Activated B cell treated with CpG ODN at 0.5 μM for 24 hours (primary cell): ENCODE measurements at places on chromosomes 2 and 18. TPM values are rescaled to one million over a fixed set of nuclear protein-coding genes. Genes with fewer than 3 reads are reported as not detected.

DNA sequence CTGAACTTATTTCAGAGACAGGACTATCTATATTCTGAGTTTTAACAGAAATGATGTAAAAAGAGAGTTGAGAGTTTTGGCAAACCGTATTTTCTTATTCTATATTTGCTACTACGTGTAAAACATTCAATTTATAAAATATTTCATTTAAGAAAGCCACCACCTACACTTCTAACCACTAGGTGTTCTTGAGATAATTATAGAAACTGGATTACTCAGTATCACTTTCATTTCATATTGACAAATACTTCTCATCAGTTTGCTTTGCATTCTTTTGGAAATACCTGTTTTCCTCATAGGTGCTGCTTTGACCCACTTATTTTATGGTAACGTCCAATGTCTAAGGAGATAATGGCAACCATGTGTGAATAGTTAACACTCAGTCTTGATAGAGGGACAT is 103.3 kb upstream of the LYPD1 start:
- DNase-seq, result no peak

GRCh38 chr2:219462349-219462748 is 27.7 kb downstream of the SPEG start:
- DNase-seq, result no peak

DNA sequence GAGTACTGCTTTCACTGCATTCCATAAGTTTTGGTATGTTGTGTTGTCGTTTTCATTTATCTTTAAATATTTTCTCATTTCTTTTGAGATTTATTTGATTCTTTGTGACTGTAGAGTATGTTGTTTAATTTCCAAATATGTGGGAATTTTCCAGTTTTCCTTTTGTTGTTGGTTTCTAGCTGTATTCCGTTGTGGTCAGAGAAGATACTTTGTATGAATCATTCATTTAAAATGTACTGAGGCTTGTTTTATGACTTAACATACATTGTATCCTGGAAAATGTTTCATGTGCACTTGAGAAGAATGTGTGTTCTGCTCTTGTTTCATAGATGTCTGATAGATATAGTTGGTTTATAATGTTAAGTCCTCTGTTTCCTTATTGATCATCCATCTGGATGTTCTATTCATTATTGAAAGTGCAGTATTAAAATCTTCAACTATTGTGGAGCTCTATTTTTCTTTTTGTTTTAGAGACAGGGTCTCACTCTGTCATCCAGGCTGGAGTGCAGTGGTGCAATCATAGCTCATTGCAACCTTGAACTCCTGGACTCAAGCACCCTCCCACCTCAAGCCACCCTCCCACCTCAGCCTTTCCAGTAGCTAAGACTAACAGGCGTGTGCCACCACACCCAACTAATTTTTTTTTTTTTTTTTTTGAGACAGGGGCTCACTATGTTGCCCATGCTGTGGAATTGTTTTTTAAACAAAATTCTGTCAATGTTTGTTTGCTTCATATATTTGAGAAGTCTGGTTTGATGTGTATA is 96.8 kb downstream of the TAF4B start:
- no peak for DNase-seq

GRCh38 chr2:218003281-218003944 is 618 bp upstream of the TNS1 start:
- no peak for DNase-seq

DNA sequence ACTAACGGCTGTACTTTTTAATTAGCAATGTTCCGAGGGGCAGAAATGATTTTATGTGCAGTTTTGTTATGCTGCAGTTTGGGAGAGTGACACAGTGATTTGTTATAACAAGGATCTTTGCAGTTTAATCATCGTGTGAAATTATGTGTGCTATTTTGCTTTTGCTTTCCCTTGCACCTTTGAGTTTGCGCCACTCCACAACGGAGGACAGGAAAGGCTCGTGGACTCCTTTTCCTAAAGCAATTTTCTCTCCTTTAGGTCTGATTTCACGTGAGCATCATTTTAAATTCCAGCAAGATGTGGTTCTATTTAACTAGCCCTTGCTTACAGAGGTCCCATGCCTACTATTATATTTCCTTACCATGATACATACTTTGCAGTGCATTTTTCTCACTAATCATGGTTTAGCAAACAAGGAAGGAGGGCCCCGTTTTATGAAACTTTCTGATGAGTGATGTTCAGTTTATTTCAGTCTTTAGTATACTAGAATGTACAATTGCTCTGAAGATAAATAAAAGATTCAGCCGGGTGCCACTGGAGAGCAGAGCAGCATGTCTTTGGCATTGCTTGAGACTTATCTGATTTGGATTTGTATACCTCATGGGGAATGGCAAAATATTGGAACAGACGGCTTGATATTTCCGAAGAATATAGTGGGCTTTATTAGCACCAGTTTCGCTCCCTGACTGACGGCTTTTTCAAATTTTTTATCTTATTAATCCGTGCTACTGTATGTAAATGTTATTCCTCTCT is 528.2 kb upstream of the FANCL start:
- DNase-seq, result no peak

GRCh38 chr18:45671321-45671720 is 52.7 kb upstream of the SLC14A1 start:
- DNase-seq, result no peak

DNA sequence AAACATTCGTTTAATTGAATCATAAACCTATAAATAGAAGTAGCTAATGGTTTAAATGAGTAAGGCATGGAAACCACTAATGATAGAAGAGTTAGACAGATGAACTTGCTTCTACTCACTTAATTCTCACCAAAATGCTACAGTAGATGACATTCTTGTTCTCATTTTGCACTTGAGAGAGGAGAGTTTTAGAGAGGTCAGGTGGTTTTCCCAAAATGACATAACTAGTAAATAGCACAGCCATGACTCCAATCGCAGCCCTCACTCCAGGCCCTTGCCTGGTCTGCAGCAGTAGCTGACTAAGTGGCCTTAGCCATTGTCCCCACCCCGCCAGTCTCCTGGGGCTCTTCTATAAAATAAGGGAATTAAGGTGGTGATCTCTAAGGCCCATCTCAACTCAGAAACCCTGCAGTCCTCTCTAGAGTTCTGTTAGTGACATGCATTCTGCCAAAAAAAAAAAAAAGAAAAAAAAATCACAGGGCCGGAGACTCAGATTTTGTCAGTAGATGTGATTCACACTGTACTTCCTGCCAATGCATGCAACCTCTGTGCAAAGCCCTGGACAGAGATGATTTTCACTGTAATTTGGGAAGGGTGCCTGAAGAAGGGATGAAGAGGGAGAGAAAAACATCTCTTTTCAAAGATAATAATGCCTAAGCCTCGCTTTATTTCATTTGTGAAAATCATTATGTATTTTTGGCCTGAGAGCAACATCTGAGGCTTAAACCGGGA is 221.8 kb downstream of the ANAPC1 start:
- no peak for DNase-seq

- DNase-seq, result no peak
Measured at GRCh38 chr2:55400332-55400731, 19.3 kb downstream of the CCDC88A start.

Gene CAB39
- total RNA-seq, result 60.1 and 68.6 TPM in 2 replicates

Gene HOXD9
- total RNA-seq, result not detected in 2 replicates

Gene ALPI
- not detected in 2 replicates for total RNA-seq

Gene SF3B1
- total RNA-seq, result 328 and 380 TPM in 2 replicates

Gene CHST10
- 19.8 and 21.0 TPM in 2 replicates for total RNA-seq

Gene COX5B
- 156 and 183 TPM in 2 replicates for total RNA-seq

Gene CIB4
- total RNA-seq, result not detected in 2 replicates
